ENCODE measurements at places on chromosomes 3 and 15.

- DNase-seq, result no peak
These were observed 73.4 kb upstream of the PRR23C start for GRCh38 chr3:139117883-139118760.

DNA sequence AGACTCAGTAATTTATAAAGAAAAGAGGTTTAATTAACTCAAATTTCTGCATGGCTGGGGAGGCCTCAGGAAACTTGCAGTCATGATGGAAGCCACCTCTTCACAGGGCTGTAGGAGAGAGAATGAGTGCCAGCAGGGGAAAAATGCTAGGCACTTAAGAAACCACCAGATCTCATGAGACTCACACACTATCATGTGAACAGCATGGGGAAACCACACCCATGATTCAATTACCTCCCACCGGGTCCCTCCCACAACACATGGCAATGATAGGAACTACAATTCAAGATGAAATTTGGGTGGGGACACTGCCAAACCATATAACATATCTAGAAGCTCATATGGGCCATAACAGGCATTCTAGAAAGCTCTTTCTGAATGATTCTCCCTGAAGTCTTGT lies 190.3 kb downstream of the WNT5A start:
- no peak for DNase-seq

- no peak for DNase-seq
These were observed 12.4 kb downstream of the C3orf20 start for GRCh38 chr3:14687360-14687759.

GRCh38 chr3:133038731-133039375 lies 662 bp downstream of the TMEM108 start:
- no peak for DNase-seq

- peak; percentile 92 for DNase-seq
These were observed 43.6 kb upstream of the CTSH start for GRCh38 chr15:78988361-78988911.

GRCh38 chr15:33547876-33548275 lies 237.1 kb downstream of the RYR3 start:
- DNase-seq, result no peak

DNA sequence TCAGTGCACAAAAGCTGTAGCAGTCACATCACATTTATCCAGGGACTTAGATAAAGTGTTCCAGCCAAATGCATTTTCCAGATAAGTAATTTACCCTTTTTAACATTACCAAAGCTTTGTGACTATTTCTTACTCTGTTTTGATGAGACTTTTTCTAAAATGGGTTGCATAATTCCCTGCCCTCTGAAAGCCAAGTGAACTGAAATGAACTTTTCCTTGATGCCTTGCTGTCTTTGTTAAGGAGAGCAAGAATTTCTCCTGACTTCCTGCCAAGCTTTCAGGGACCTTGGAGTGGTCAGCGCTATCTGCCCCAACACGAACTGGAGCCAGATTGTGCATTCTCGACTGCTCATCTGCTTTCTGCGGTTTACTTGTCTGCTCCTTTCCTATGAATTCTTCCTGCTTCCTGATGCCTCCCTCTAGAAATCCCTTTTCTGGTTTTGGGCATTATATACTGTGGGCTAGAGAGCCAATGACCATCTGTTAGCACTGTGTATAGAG lies 34.8 kb downstream of the EIF4E3 start:
- no peak for DNase-seq

DNA sequence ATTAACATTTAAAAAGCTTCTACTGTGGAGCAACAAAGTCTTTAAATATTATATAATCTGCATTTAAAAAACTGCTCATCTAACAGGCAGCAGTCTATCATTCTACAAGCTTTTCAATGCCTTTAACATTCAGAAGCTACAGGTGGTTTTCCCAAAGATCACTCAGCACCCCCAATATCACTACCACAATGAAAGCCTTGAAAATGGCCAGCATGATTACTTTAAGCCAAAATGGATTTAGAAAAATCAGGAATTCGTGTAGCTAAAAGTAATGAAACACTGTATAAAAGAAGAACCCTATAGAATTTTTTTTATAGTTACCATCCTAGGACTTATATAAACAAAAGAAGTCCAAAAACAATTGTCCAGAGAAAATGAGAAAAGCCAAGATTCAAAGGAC lies 400.4 kb downstream of the TIGIT start:
- no peak for DNase-seq
